ENCODE measurements at places on chromosomes 12 and 14. TPM values are rescaled to one million over a fixed set of nuclear protein-coding genes. Genes with fewer than 3 reads are reported as not detected.

Gene FOXN3
- 27.9 TPM for total RNA-seq

Gene TC2N
- 0.26 TPM for total RNA-seq

Gene RPL10L
- not detected for total RNA-seq

Gene TPPP2
- not detected for total RNA-seq

Gene MSRB3
- total RNA-seq: 31.3 TPM

Gene KRT6C
- total RNA-seq: not detected

Gene PRR4
- 0.77 TPM for total RNA-seq
